ENCODE measurements at places on chromosomes 3 and 15. TPM values are rescaled to one million over a fixed set of nuclear protein-coding genes. Genes with fewer than 3 reads are reported as not detected.

DNA sequence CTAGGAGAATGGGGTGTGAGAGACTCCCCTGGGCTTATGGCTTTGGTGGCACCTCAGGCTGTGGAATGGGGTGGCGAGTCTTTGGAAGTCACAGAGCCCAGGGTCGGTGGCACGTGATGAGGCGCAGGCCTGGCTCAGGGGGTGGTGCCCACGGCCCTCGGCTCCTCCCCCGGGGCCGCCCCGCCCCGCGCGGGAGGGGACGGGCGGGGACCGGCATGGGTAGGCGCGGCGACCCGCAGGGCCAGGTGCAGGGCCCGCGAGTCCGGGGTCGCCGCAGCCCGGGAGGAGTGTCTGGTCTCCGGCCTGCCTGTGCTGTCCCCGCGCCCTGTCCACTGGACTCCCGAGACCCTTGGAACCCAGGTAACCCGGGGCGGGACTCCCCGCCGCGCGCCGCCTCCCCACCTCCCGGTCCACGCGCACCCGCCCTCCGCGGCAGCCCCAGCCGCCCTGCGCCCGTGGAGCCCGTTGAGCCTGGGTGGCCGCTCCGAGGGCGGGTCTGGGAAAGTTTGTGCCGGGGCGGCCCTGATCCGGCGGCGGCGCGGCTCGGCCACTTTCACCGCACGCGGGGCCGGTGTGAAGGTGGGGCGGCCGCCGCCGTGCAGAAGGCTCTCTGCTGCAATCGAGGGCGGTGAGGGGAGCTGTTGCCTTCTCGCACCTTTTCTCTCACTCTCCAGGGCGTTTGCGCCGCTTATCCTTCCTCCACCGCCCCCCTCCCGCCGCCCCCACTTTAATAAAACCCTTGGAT is at the start of gene PAQR5:
Gene PAQR5 (plus strand): TSS at position 216 of the 745 bp plus-strand sequence. CDS start 61,169 bp downstream, outside the sequence.
- no peak within 1 kb of the TSS for H3K27ac ChIP-seq
- H3K27me3 ChIP-seq = peaks cover 3% of the 10 kb centered on the region
- H3K4me1 ChIP-seq = peaks cover 4% of the 10 kb centered on the region
- H3K4me3 ChIP-seq = peak within 1 kb of the TSS; percentile 38

DNA sequence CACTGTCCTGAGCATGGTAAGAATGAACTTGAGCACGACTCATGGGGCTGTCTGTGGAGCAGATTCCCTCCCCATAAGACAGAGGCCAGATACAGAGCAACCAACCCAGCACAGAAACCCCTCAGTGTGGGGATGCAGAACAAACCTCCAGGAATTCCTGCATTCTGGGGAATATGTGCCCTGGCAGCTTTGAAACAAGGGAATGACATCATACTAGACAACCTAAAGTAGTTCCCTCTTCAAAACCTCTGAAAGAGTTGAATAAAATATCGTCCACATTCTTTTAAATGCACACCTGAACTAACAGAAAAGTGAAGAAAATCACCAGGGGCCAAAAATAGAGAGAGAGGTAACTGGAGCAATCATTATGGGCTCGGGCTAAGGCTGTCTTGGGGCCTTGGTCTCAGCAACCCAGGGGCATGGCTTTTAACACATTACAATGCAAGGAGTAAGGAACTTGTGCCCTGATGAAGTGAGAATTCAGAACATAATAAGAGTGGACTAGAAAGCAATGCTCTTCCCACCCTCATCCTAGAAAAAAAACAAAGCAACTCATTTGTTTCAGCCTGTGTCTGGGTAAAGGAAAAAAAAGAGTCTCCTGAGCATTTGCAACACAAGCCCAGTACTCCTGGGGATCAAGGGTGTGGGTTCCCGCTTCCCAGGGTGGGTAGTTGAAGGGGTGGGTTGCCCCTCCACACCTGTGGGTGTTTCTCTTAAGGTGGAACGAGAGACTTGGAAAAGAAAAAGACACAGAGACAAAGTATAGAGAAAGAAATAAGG is 43.9 kb downstream of the ADIPOQ start:
- no peaks in the 10 kb centered on the region for H3K4me1 ChIP-seq
- no peak overlapping the region for H3K27ac ChIP-seq
- DNase-seq = no peak
- no peak overlapping the region for H3K4me3 ChIP-seq

Gene GOLGA6L7
- not detected for total RNA-seq

Gene GCHFR
- 14.3 TPM for total RNA-seq

GRCh38 chr3:4302747-4303146 is 422 bp upstream of the SETMAR start:
- no peaks in the 10 kb centered on the region for H3K27me3 ChIP-seq
- peaks cover 6% of the 10 kb centered on the region for H3K4me1 ChIP-seq
- H3K27ac ChIP-seq = peak overlapping the region; percentile 95
- DNase-seq = no peak
- H3K4me3 ChIP-seq = peak overlapping the region; percentile 69

DNA sequence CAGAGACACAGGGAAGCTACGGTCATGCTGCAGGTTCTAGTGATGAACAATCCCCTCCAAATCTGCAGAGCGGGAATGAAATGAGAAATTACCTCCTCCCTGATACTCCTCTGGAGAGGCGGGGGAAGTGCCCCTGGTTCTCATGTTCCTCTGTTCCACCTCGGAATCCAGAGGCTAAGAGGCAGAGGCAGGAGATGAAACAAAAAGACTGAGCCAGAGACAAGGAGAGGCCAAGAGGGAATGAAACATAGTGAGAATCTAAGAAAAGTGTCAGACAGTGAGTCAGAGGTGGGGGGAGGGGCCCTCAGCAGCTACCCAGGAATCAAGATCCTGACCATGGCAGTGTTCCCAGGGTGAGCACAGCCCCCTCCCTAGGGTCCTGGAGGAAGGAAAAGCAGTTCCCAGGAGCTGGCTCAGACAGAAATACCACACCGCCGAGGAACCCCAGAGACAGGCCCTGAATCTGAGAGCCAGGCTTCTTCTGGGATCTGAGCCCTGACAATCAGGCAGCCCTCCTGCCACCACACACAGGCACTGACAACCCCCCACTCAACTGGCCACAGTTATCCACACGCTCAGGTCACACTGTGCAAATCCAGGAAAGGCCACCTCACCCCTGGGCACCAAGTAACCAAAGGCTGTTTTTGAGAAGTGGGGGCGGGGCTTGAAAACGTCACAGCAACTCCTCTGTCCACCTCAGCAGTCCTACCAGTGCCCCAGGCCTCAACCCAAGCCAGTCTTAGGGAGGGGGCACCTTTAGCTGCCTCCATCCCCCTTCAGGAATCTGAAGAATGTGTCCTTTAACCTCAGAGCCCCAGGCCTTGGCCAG is 2.4 kb downstream of the CSRNP1 start:
- H3K27ac ChIP-seq = peak overlapping the region; percentile 100
- peak; percentile 71 for DNase-seq
- H3K4me3 ChIP-seq = peak overlapping the region; percentile 100
- H3K4me1 ChIP-seq = peaks cover 35% of the 10 kb centered on the region
- H3K36me3 ChIP-seq = no peaks in the 10 kb centered on the region

DNA sequence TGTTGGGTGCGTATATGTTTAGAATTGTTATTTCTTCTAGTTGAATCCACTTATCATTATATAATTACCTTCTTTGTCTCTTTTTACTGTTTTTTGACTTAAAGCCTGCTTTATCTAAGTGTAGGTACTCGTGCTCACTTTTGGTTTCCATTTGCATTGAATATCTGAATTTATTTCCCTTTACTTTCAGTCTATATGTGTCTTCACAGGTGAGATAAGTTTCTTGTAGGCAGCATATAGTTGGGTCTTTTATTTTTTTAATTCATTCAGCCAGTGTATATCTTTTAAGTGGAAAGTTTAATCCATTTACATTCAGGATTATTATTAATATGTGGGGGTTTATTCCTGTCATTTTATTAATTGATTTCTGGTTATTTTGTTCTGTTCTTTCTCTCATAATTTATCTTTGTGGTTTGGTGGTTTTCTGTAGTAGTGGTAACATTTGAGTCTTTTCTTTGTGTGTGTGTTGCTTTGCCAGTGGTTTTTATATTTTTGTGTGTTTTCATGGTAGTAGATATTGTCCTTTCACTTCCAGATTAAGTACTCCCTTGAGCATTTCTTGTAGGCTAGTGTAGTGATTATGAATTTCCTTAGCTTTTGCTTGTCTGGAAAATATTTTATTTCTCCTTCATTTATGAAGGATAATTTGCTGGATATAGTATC is 27.3 kb downstream of the STT3B start:
- no peaks in the 10 kb centered on the region for H3K27me3 ChIP-seq
- no peak overlapping the region for H3K27ac ChIP-seq
- DNase-seq = no peak
- no peaks in the 10 kb centered on the region for H3K4me1 ChIP-seq
- H3K4me3 ChIP-seq = no peak overlapping the region

Gene BOC
- total RNA-seq = 41.4 TPM

- DNase-seq = no peak
- H3K4me3 ChIP-seq = no peak overlapping the region
- H3K27ac ChIP-seq = no peak overlapping the region
- no peaks in the 10 kb centered on the region for H3K36me3 ChIP-seq
- H3K27me3 ChIP-seq = no peaks in the 10 kb centered on the region
- H3K4me1 ChIP-seq = no peaks in the 10 kb centered on the region
Measured at GRCh38 chr15:74399100-74399499, 31.7 kb upstream of the CYP11A1 start.

- H3K27me3 ChIP-seq = no peaks in the 10 kb centered on the region
- DNase-seq = no peak
- no peaks in the 10 kb centered on the region for H3K4me1 ChIP-seq
- H3K36me3 ChIP-seq = no peaks in the 10 kb centered on the region
- no peak overlapping the region for H3K27ac ChIP-seq
- no peak overlapping the region for H3K4me3 ChIP-seq
Measured at GRCh38 chr3:139301654-139302053, 42.2 kb upstream of the MRPS22 start.

Gene COL6A5
- total RNA-seq = 0.57 TPM

GRCh38 chr3:158569794-158570193 is 1.2 kb upstream of the MLF1 start:
- H3K27me3 ChIP-seq = no peaks in the 10 kb centered on the region
- H3K4me3 ChIP-seq = no peak overlapping the region
- DNase-seq = no peak

DNA sequence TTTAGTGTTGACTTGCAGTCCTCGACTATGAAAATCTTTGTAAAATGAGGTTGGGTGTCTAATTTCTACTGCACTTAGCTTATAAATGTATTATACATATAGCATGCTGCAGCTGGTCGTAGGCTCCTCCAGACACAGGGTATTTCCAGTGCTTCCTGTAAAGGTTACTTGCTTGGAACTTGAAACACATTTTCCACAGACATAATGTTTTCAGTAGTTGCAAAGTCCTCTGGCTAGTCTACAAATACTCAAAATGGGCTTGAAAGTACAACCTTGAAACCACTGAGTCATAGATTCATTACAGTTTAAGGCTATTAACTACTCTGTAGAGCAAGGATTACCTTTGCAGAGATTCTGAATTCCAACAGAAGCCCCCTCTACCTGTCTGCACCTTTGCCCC is 464.1 kb downstream of the RAP2B start:
- DNase-seq = no peak
- H3K27me3 ChIP-seq = no peaks in the 10 kb centered on the region
- no peaks in the 10 kb centered on the region for H3K4me1 ChIP-seq

- no peaks in the 10 kb centered on the region for H3K4me1 ChIP-seq
- H3K27me3 ChIP-seq = no peaks in the 10 kb centered on the region
- H3K27ac ChIP-seq = peak overlapping the region; percentile 69
- no peaks in the 10 kb centered on the region for H3K36me3 ChIP-seq
Measured at GRCh38 chr3:42013691-42014457, 52.0 kb upstream of the ULK4 start.

Gene RHCG
- total RNA-seq = 0.91 TPM

Gene KLHL6
- total RNA-seq = 1.0 TPM

GRCh38 chr3:49658711-49659110 is 15.4 kb upstream of the APEH start:
- H3K36me3 ChIP-seq = no peaks in the 10 kb centered on the region
- no peak overlapping the region for H3K4me3 ChIP-seq
- no peak overlapping the region for H3K27ac ChIP-seq
- DNase-seq = no peak
- no peaks in the 10 kb centered on the region for H3K4me1 ChIP-seq
- H3K27me3 ChIP-seq = no peaks in the 10 kb centered on the region

DNA sequence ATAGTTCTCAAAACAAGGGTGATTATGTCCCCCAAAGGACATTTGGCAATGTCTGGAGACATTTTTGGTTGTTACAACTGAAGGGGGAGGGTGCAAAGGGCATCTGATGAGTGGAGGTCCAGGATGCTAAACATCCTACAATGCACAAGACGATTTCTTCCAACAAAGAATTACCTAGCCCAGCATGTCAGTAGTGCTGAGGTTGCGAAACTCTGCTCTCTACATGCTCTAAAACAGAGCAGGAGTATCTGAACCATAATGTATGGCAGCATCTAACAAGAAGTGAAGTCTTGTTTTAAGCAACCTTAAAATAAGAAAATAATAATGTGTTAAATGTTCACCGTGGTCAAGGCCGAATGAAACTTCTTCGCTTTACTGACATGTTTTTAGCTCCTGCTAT is 7.0 kb downstream of the GYG1 start:
- no peak overlapping the region for H3K4me3 ChIP-seq
- no peaks in the 10 kb centered on the region for H3K36me3 ChIP-seq
- H3K4me1 ChIP-seq = no peaks in the 10 kb centered on the region
- no peak for DNase-seq
- no peak overlapping the region for H3K27ac ChIP-seq
- H3K27me3 ChIP-seq = no peaks in the 10 kb centered on the region

- no peak overlapping the region for H3K27ac ChIP-seq
- H3K4me1 ChIP-seq = no peaks in the 10 kb centered on the region
- no peaks in the 10 kb centered on the region for H3K36me3 ChIP-seq
- no peak overlapping the region for H3K4me3 ChIP-seq
Measured at GRCh38 chr15:66698318-66698961, 3.6 kb upstream of the SMAD6 start.

Gene ALS2CL
- total RNA-seq = 8.1 TPM

GRCh38 chr15:66294932-66295235 is 1.5 kb downstream of the DIS3L start:
- H3K36me3 ChIP-seq = no peaks in the 10 kb centered on the region
- peak overlapping the region; percentile 63 for H3K4me3 ChIP-seq
- H3K27me3 ChIP-seq = no peaks in the 10 kb centered on the region
- H3K4me1 ChIP-seq = no peaks in the 10 kb centered on the region

- no peak overlapping the region for H3K4me3 ChIP-seq
- no peaks in the 10 kb centered on the region for H3K36me3 ChIP-seq
- DNase-seq = no peak
- H3K27ac ChIP-seq = no peak overlapping the region
Measured at GRCh38 chr3:108178676-108179075, 43.5 kb downstream of the IFT57 start.

DNA sequence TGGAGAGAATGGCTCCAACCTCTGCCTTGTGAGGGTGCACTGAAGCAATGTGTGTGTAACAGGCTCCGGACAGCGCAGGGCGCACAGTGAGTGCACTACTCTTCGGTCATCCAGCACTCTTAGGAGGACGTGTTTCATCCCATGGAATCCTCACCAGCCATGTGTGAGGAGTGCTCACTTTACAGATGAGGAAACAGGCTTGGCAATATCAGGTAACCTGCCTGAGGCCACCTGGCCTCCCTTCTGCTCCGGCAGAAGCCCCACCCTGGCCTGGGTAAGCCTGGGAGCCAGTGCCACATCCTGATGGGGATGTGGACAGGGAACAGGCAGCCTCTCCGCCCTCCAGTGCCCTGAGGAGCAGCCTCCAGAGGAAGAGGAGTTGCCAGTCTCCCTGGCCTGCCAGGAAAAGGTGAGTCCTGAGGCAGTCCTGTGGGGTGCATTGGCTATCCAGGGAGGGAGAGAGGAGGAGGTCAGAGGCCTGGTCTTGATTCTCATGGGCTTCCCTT is 39.4 kb upstream of the LIMD1 start:
- H3K36me3 ChIP-seq = no peaks in the 10 kb centered on the region
- H3K4me1 ChIP-seq = no peaks in the 10 kb centered on the region
- no peak overlapping the region for H3K4me3 ChIP-seq
- no peaks in the 10 kb centered on the region for H3K27me3 ChIP-seq
- no peak overlapping the region for H3K27ac ChIP-seq

Gene GOLGA8G
- total RNA-seq = not detected
